NCI-H1105 (cell line): ENCODE measurements at places on chromosomes 1 and 21.
A peak's percentile ranks its signal among the peaks of the same experiment; 100 is the strongest.

DNA sequence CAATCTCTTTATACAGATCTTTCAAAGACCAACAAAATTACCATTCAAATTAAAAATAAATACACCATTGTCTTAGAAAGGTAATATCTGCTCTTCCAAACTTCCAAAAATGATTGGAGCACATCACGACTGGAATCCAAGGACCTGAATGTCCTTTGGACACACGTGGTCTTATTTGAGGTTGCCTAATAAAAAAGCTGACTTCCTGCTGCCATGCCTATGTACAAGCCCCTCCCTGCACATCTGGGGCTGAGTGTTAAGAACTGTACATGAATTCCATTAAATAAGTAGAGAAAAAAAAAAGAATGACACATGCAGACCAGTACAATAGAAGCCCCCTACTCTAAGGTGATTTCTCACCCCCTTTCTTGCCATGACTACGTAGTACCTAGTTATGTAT is 73.6 kb downstream of the SUSD4 start:
- no peak for DNase-seq

DNA sequence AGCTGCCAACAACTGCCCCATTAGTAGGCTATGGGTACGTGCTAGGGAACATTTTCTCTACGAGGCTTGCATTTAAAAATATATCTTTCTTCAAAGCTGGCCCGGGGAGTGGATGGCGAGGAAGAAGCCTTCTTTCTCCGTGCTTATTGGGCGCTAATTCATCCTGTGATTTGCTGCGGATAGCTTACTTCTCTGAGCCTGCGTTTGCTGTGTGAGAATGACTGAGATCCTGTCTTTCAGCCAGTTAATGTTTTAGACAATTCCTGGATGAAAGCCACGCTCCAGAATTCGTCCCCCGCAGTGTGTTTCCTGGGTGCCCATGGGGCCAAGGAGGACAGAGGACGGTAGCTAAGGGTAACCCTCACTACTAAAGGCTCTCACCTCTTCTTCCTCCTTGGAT is 57.8 kb upstream of the TARBP1 start:
- no peak for DNase-seq

- DNase-seq: peak; percentile 7
Observed at GRCh38 chr21:33642896-33643657, 776 bp downstream of the ITSN1 start.

- DNase-seq: no peak
Observed at GRCh38 chr1:21058035-21058793, 118.5 kb downstream of the EIF4G3 start.

DNA sequence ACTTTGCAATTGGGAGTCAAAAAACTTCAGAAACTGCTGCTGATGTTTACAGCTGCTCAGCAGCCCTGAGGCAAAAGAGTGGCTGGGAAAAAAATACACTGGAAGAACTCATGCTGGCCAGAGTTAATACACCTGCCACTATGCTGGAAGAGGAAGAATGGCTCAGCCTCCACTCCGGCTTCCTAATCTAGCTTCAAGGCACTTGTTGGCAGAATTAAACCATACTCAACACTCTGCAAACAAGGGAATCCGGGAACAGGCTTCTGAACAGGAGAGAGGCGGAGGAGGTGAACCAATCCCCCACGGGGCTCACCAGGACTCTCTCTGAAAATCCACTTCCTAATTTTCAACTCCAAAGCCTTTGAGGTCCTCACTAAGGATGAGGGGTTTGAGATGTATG is 120.1 kb downstream of the CCDC185 start:
- DNase-seq: peak; percentile 15

GRCh38 chr1:1194723-1195122 is 11.7 kb downstream of the TNFRSF18 start:
- no peak for DNase-seq

DNA sequence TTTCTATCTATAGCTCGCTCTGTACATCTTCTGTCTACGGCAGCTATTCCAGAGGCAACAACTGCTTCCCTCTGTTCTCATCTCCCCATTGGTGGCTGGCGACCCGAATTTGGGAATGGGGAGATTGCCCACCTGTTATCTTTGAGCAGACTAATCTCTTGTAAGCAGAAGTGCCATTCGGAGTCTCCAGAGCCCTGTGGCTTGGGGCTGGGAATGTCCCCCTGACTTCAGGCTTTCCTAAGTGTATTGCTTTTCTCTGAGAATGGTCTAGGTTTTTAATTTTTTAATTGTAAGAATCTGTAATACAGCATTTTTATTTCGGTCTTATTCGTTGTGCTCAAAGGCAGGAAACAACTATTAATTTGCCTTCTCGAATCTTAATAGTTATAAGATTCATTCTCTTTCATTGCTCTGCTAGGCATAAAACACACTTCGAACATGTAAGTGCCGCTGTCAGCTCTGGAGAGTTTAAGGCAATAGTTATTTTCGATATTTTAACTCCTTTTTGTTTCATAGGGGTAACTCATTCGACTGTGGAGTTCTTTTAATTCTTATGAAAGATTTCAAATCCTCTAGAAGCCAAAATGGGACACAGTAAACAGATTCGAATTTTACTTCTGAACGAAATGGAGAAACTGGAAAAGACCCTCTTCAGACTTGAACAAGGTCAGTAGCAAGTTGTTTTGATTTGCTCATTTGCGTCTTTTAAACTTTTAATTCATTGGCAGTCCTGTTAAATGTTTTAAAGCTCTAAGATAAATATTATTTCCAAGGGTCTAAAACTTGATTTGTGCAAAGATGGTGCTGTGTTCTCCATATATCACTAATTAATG is 514 bp downstream of the AGL start:
- DNase-seq: no peak

DNA sequence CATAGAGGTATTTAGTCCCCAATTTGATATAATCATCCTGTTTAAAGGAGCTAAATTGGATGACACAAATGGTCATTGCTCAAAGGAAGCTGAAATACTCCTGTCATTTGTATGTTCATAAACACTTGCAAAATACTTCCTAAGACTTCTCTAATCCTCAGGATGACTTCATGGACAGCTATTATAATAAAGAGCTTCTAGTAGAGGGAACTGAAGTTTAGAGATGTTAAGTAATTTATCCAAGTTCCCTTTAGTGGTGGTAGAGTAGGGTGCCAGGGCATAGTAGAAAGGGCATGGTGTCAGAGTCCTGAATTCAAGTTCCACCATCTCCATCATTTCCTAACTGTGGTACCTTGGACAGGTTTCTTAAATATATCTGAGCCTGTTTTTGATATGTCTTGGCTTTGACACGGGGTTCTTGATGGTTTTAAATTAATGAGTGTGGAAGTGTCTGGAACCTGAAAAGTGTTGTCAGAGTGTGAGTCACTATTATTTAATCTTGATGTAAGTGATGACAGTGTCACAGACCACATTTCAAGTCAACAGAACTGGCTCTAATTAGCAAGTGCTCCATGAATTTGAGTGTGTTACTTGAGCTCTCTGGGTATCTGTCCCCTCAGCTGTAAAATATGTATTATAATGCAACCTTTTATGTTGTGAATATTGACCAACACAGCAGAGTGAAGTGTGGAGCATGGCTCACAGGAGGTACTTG is 12.1 kb upstream of the GBP6 start:
- no peak for DNase-seq

GRCh38 chr1:26728645-26729044 is 32.8 kb downstream of the ARID1A start:
- no peak for DNase-seq

DNA sequence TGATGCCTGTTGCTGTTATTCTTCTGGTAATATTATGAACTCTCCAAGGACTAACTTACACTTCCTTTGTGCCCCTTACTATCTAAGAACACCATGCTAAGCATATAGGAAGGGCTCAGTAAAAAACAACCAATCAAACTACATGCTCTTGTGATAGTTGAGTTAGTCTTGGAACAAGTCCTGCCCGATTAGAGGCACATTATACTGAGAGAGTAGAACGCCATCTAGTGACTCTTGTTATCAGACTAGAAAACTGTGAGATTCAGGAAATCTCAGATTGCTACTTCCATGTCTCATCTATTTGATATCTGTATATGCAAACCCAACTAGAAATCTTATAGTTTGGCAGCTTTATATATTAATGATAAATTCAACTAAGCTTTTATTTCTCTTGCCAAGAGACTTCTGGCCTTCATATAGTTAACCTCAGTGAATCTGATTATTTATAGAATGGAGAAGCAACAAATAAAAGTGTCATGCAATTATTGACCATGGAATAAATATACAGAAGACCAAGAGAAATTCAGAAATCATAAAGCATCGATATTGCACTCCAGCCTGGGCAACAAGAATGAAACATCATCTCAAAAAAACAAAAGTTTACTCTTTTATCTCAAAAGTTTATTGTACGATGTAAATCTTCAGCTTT is 7.8 kb upstream of the SRRM1 start:
- DNase-seq: peak; percentile 45

GRCh38 chr1:205343431-205344065 is 13.2 kb downstream of the KLHDC8A start:
- DNase-seq: peak; percentile 29

GRCh38 chr21:17802572-17802971 is 16.6 kb downstream of the C21orf91 start:
- DNase-seq: no peak

- DNase-seq: no peak
Observed at GRCh38 chr1:65172936-65173690, 25.1 kb downstream of the AK4 start.

GRCh38 chr1:41447995-41448770 is 36.3 kb downstream of the EDN2 start:
- DNase-seq: no peak

GRCh38 chr1:110258734-110259133 is 48.6 kb downstream of the KCNC4 start:
- no peak for DNase-seq

DNA sequence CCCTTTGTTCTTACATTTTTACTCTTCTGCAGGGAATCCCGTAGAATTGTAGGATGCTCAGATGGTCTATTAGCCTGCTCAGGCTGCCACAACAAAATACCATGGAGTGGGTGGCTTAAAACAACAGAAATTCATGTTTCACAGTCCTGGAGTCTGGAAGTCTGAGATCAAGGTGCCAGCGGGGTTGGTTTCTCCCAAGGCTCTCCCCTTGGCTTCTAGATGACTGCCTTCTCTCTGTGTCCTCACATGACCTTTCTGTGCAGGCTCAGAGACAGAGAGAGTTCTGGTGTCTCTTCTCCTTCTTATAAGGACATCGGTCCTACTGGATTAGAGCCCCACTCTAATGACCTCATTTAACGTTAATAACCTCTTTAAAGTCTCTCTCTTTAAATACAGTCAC is 41.7 kb downstream of the HUNK start:
- DNase-seq: no peak

GRCh38 chr1:164443836-164444235 is 115.1 kb upstream of the PBX1 start:
- DNase-seq: no peak

DNA sequence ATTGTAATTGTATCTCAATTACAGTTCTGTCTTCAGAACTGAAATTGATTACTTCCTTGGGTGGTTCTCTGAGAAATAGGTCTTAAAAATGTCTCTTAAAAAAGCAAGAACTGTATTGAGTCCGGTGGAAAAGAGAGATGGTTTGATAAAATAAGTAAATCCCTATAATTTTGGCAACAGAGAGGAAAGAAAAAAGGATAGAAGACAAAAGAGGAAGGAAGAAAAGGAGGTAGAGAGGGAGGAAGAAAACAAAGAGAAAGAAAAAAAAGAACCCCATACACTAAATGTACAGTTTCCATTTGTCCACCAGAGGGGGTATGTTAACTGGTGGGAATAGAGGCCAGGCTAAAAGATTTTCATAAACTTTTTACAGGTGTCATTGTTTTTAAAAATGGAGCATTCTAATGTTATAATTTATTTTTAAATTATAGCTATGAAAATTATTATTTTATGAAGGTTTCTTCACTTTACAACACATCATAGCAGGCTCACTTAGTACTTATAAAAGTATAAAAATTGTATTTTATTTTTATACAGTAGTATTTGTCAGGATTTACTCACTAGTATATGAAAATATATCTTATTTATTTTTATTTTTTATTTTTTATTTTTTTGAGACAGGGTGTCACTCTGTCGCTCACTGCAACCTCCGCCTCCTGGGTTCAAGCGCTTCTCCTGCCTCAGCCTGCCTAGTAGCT is 2.1 kb upstream of the UBE2T start:
- DNase-seq: peak; percentile 66
